Activated B cell treated with CpG ODN at 0.5 μM for 24 hours (primary cell): ENCODE measurements at places on chromosomes 16 and 17. TPM values are rescaled to one million over a fixed set of nuclear protein-coding genes. Genes with fewer than 3 reads are reported as not detected.
A peak's percentile ranks its signal among the peaks of the same experiment; 100 is the strongest.

DNA sequence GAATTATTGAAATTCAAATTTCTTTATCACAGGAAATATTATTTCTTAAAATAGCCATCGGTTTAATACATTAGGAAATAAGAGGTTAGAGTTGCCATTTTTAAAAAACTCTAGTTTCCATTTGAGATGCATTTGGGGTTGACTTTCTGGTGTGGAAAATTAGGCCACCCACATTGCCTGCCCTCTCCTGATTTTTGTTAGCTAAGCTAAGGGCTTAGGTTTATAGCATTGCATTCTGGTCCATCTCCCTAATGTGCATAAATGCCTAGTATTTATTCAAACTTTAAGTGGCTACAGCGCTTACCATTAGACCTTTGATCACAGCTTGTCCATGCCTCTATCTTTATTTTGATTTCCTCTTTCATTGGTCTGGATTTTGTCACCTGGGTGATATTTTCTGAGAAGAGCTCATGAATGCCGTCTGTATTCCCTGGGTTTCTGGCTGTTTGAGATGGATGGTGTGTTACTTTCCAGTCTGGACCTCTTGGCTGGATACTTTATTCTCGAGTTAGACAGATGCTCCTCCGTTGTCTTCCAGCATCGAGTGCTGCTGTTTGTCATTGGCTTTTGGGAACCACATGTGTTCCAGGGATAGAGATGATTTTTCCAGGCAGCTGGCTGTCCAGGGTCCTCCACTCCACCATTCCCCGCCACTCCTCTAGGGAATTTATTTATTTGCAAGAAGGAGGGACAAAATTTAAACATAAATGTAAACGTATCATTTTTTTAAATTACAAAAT is 120.3 kb downstream of the KATNIP start:
- no peaks in the 10 kb centered on the region for H3K4me1 ChIP-seq
- no peaks in the 10 kb centered on the region for H3K27me3 ChIP-seq
- no peak overlapping the region for H3K4me3 ChIP-seq
- peaks cover 24% of the 10 kb centered on the region for H3K36me3 ChIP-seq
- DNase-seq: no peak

- H3K27me3 ChIP-seq: peaks cover 6% of the 10 kb centered on the region
- H3K4me1 ChIP-seq: peaks cover 4% of the 10 kb centered on the region
- H3K4me3 ChIP-seq: no peak overlapping the region
- no peak overlapping the region for H3K27ac ChIP-seq
- H3K36me3 ChIP-seq: no peaks in the 10 kb centered on the region
These were observed 1.4 kb downstream of the ITGB4 start for GRCh38 chr17:75722542-75723095.

CLEC3A gene
- total RNA-seq: not detected in 2 replicates

- no peak overlapping the region for H3K4me3 ChIP-seq
- peaks cover 2% of the 10 kb centered on the region for H3K27me3 ChIP-seq
- peaks cover 1% of the 10 kb centered on the region for H3K4me1 ChIP-seq
- no peak overlapping the region for H3K27ac ChIP-seq
These were observed 78.5 kb downstream of the KLHDC4 start for GRCh38 chr16:87687126-87687910.

DNA sequence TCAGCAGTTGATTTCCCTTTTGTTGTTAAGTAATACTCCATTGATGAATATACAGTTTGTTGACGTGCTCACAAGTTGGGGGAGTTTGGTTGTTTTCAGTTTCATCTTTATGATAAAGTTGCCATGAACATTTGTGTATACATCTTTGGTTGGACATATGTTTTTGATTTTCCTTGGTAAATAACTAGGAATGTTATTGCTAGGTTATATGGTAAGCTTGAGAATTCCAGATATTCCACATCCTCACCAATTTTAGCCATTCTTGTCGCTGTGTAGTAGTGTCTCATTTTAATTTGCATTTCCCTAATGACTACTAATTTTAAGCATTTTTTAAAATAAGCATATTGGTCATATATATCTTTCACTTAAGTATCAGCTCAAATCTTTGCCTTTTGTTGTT is 55.0 kb upstream of the RASL10B start:
- DNase-seq: no peak
- peaks cover 78% of the 10 kb centered on the region for H3K36me3 ChIP-seq
- no peaks in the 10 kb centered on the region for H3K27me3 ChIP-seq
- no peak overlapping the region for H3K27ac ChIP-seq

DNA sequence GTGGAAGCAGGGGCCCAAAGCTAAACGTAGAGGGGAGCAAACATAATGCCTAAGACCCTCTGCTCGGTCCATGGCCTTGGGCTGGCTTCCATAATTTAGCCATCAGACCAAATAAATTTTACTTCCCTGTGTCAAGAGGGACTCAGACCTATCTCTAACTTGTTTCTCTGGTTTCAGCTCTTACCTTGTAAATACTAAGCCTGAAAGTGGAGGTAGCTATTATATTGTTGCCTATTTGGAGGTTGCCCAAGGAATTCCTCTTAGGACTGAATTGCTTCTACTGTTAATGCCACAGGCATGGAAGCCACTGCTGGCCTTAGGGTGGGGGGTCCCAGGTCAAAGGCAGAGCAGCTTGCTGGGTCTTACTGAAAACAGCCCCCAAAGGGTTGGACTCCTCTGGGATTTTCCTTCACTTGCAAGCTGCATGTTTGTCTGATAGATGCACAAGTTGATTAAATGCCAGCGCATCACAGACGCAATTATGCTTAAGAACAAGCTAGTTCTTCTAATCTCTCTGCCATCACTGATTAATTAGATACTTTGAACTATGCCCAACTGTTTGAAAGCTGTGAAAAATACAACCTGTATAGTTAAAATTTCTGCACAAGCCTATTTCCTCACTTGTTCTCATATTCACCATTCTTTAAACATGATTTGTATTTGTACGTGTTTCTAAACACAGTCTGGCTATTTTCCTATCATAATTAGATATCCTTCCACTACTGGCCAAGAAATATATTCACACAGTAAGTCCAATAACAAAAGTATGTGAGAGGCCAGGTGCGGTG is 67.9 kb upstream of the HAS3 start:
- no peaks in the 10 kb centered on the region for H3K4me1 ChIP-seq
- peaks cover 49% of the 10 kb centered on the region for H3K36me3 ChIP-seq
- H3K4me3 ChIP-seq: no peak overlapping the region
- no peak overlapping the region for H3K27ac ChIP-seq
- DNase-seq: no peak

DNA sequence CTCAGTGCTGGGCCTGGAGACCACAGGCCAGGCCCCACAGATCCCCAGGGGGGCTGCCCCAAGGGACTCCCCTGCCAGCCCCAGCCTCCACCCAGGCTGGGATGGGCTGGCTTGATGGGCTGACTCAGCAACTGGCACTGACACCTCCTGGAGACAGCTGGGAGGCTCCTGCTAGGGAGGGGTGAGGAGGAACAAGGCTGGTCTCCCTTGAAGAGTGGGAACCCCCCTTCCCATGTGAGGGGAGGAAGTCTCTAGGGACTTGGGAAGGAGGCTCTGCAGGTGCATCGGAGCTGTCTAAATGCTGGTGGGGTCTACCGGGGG is 10.4 kb downstream of the NHERF1 start:
- peaks cover 60% of the 10 kb centered on the region for H3K4me1 ChIP-seq
- no peak for DNase-seq
- H3K27ac ChIP-seq: no peak overlapping the region
- no peaks in the 10 kb centered on the region for H3K27me3 ChIP-seq

RNF157 gene
- total RNA-seq: 3.1 and 3.5 TPM in 2 replicates

DNA sequence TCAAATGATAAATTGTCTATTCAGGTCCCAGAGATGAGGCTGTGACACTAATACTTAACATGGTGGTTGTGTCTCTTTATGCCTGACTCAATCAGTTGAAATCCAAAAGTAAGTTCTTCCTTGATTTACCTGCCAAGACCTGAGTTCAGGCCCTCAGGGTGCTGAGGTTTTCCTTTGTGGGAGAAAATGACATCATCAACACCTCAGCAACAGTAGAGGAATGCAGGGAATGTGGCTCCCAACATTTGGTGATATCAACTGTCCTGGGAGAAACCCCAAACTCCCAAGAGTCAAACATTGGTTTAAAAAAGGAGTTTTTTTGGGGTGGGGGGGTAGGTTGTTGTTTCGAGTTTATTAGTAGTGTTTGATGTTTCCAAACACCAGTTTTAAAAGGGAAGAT is 14.7 kb downstream of the RNF43 start:
- DNase-seq: no peak
- H3K4me1 ChIP-seq: no peaks in the 10 kb centered on the region
- H3K36me3 ChIP-seq: no peaks in the 10 kb centered on the region
- H3K27me3 ChIP-seq: no peaks in the 10 kb centered on the region

DNA sequence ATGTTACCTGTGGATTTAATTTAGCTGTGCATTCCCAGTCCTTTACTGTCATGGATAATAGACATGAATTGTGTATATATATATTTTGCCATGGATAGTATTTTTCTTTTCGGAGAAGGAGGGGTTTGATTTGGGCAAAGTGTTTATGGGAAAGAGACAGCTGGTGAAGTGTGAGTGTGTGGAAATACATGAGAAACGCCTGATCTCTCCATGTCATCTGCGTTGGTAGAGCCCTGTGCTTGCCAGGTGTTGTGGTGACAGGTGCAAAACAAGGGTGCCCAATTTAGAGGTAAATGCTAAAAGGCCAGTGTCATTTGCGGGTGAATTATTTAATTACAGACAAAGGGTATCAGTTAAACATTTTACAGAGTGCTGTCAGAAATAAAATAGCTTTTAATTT is 23.4 kb downstream of the NDEL1 start:
- no peak overlapping the region for H3K27ac ChIP-seq
- H3K4me3 ChIP-seq: no peak overlapping the region
- H3K36me3 ChIP-seq: peaks cover 89% of the 10 kb centered on the region
- no peak for DNase-seq
- no peaks in the 10 kb centered on the region for H3K4me1 ChIP-seq
- no peaks in the 10 kb centered on the region for H3K27me3 ChIP-seq

- H3K4me1 ChIP-seq: peaks cover 23% of the 10 kb centered on the region
- H3K36me3 ChIP-seq: peaks cover 29% of the 10 kb centered on the region
- peak overlapping the region; percentile 75 for H3K4me3 ChIP-seq
- H3K27ac ChIP-seq: peak overlapping the region; percentile 88
These were observed 202.2 kb upstream of the CHMP6 start for GRCh38 chr17:80789356-80789902.

DNA sequence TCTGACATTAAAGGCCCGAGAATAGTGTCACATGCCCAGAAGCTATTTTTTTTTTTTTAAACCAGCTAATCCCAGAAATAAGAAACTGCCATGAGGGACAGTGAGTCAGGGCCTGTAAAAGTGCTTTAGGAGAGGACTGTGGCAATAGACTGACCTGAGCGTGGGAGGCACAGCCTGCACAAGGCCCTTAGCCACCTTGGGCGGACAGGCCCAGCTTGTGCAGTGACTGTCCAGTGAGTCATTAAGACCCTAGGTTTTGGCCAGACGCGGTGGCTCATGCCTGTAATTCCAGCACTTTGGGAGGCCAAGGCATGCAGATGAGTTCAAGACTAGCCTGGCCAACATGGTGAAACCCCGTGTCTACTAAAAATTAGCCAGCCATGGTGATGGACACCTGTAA is 343.0 kb upstream of the ZFHX3 start:
- no peak for DNase-seq
- no peak overlapping the region for H3K4me3 ChIP-seq
- no peak overlapping the region for H3K27ac ChIP-seq
- H3K36me3 ChIP-seq: no peaks in the 10 kb centered on the region
- no peaks in the 10 kb centered on the region for H3K4me1 ChIP-seq

DNA sequence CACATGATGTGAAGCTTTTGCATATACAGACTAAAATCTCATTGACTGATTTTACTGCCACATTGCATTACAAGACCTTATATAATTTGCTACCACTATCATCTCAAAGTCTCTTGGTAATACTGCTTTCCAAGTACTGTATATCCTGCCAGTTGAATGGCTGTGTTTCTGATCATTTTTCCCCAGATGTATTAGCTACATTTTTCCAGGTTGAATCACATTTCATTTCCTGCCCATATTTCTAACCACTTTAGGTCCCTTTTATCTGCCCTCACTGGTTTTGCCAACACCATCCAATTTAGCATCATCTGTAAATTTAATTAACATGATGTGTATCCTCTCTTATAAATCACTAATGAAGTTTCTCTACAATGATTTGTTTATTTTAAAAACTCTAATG is 365.7 kb upstream of the PMFBP1 start:
- H3K27me3 ChIP-seq: no peaks in the 10 kb centered on the region
- peaks cover 10% of the 10 kb centered on the region for H3K4me1 ChIP-seq
- H3K27ac ChIP-seq: no peak overlapping the region
- DNase-seq: no peak

DNA sequence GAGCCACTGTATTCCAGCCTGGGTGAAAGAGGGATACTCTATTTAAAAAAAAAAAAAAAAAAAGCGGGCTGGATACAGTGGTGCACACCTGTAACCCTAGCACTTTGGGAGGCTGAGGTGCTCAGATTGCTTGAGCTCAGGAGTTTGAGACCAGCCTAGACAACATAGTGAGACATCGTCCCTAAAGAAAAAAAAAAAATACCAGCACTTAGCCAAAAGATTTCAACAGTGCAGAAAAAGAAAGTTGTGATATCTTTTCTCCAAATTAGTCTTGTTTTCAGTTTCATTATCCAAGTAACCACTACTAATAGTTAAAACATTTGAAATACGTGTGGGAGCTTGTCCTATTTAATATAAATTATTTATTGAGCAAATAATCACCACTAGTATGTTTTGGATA is 48.7 kb downstream of the TENT4B start:
- no peak overlapping the region for H3K4me3 ChIP-seq
- H3K27me3 ChIP-seq: no peaks in the 10 kb centered on the region
- DNase-seq: no peak
- H3K36me3 ChIP-seq: no peaks in the 10 kb centered on the region
- peaks cover 55% of the 10 kb centered on the region for H3K4me1 ChIP-seq

FHOD1 gene
- total RNA-seq: 45.5 and 50.4 TPM in 2 replicates

SLFN14 gene
- not detected in 2 replicates for total RNA-seq

- no peaks in the 10 kb centered on the region for H3K27me3 ChIP-seq
- DNase-seq: no peak
- no peak overlapping the region for H3K27ac ChIP-seq
- H3K4me3 ChIP-seq: no peak overlapping the region
- H3K4me1 ChIP-seq: no peaks in the 10 kb centered on the region
These were observed 347.2 kb downstream of the SLC39A11 start for GRCh38 chr17:72745241-72745640.

GRCh38 chr17:51674579-51675255 is 414.4 kb downstream of the UTP18 start:
- no peaks in the 10 kb centered on the region for H3K36me3 ChIP-seq
- DNase-seq: no peak
- no peak overlapping the region for H3K27ac ChIP-seq
- no peaks in the 10 kb centered on the region for H3K27me3 ChIP-seq
- no peak overlapping the region for H3K4me3 ChIP-seq
- H3K4me1 ChIP-seq: no peaks in the 10 kb centered on the region

PRDM7 gene
- not detected in 2 replicates for total RNA-seq

DNA sequence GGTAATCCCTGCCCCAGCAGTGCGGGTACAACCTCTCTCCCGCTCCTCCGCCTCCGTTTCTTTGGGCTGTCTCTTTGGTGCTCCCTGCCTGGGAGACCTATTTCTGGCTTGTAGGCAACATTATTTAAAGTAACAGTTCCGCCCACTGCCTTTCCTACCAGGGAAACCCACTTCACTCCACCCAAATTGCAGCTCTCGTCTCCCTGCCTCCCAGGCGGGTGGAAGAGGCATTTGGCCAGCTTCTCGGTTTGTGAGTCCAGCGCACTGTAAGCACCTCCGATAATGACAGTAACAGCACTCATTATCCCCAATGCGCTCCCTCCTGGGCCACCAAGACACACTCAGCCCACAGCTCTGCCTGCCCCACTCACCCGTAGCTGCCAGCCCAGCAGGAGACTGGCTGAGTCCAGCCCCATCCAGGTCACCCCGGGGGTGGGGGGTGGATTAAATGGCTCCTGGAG is 165.1 kb upstream of the CDC42EP4 start:
- H3K27me3 ChIP-seq: peaks cover 2% of the 10 kb centered on the region
- H3K36me3 ChIP-seq: no peaks in the 10 kb centered on the region
- no peak overlapping the region for H3K4me3 ChIP-seq
- peaks cover 7% of the 10 kb centered on the region for H3K4me1 ChIP-seq
